ENCODE measurements at places on chromosomes 5 and 9.

DNA sequence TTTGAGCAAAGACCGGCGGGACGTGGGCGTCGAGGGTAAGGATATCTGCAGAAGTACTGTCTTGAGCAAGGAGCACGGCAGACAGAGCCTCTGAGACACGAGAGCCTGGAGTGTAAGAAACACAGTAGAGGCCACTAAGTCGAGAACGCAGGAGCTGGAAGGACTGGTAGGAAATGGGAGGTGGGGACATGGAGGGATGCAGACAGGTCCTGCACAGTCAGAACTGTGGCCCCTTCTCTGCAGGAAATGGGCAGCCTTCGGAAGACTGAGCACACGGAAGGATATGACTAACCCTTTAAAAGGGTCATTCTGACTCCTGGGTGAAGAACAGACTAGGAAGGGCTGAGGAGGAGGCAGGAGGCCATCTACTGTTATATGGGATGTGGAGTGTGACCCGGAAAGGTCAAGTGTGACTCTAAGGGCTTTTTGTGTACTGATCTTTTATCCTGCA lies 1.4 kb upstream of the CAMSAP1 start:
- peak; percentile 15 for DNase-seq

- no peak for DNase-seq
Measured at GRCh38 chr9:136243631-136244030, 2.0 kb downstream of the QSOX2 start.

DNA sequence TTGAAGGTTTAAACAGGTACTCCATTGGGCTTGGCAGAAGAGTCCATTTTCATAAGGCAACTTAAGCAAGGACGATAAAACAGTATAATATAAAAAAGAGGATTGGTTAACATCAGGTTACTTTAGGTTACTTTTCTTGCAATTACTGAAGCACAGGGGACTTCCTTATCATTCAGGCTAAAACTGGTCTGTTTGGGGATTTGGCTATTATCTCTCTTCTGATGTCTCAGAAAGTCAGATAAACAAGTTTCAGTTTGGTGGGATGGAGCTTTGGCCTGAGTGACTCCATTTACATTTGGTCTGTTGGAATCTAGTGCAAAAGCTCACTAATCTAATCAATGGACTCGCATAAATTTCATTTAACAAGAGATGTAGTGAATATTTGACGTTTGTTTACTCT lies 8.0 kb downstream of the GAPT start:
- DNase-seq = no peak

DNA sequence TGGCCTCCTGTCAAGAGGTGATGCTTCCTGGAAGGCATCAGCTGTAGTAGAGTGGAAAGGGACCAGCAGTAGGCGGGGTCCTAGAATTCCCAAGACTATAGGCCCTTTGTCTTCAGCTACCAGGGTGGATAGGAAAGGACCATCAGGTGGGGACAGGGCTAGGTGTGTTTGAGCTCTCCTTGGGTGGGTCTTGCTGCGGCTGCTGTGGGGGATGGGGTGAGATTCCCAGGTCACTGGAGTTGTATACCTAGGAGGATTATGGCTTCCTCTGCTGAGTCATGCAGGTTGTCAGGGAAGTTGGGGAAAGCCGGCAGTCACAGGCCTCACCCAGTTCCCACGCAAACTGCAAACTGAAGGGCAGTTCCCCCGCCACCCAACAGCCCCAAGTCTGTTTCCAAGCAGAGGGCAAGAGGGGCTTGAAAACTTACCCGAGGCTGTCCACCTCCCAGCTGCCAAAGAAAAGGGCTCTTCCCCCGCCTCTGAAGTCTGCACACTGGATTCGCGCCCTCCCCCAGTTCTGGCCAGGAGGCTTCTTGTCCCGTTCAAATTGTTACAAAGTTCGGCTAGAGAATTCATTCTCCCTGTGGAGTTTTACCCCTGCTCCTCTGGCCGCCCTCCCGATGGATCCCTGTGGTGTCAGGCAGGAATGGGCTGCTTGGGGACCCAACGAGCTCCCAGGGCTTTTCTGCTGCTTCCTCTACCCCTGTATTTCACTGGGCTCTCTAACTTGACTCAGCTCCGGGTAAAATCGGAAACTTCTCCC lies 23.0 kb upstream of the ECM2 start:
- DNase-seq = no peak

GRCh38 chr9:13268469-13268868 lies 11.0 kb downstream of the MPDZ start:
- DNase-seq = peak; percentile 65

DNA sequence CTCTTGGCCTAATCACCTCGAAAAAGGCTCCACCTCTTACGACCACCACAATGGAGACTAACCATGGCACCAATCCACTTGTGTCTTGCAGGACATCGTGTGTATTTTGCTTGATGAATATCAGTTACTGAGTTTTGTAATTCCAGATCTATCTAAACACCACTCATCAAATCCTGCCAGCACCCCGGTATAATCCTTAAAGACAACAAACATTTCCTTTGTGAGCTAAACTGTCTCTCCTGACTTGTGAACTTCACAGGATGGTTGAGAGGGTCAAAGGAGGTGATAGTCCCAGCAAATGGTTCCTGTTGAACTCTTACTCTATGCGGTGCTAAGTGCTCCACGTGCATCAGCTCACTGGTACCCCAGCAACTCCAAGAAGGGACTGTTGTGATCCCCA lies 4.0 kb upstream of the TOR1B start:
- DNase-seq = no peak

DNA sequence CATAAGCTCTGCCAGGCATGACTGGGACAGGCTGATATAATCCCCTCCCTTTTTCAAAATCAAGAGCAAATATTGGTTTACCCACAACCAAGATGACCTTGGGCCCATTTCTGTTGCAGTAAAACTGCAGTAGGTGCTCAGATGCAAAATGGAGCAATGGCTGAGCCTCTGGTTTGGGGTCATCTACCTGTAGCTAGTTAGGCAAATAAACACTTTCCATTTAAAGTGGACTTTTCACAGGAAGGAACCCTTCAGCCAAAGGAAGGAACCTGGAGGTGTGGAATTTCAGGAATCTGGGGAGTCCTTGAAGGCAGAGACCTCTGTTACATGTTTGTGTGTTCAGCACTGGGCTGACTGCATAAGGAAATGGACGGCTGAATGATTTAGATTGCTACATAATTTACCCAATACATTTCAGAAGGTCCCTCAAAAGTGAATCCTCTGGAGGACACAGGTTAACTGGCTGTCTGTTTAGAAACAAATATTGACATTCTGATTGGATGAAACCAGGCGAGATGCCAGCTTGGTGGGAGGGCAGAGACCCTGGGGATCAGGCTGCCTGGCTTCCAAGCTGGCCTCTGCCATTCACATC lies 170.1 kb upstream of the ZNF618 start:
- DNase-seq = no peak

GRCh38 chr5:23820765-23821471 lies 313.5 kb downstream of the PRDM9 start:
- DNase-seq = no peak

- no peak for DNase-seq
Measured at GRCh38 chr9:114053246-114054005, 24.7 kb downstream of the AMBP start.

GRCh38 chr9:32942755-32943460 lies 58.5 kb downstream of the APTX start:
- no peak for DNase-seq

DNA sequence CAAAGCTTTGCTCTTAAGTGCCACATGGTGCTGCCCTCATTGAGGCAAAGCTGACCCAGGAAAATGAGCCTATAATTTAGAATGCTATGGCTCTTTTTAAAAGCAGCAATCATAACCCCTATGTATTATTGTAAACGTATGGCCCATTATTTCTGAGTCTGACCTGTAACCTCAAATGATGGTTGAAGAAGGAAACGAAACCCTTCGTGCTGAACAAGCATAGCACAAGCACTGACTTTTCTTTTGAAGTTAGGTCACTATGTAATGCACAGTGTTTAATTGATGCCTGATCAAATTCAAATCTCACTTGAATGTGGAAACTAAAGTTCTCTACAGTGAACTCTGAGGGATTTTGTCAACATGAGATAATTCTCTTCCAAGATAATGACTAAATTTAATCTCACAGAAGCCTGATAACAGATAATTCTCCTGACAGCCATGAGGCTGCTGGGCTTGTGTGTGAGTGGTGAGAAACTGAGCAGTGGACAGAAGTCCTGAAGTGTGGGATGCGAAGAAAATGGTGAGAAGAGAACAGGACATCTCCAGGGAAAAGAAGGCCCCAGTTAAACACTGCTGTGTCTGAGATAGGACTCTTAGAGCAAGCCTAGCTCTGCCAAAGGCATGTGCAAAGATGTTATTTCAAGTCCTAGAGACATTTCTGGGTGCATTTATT lies 226.9 kb downstream of the MAN2A1 start:
- no peak for DNase-seq

DNA sequence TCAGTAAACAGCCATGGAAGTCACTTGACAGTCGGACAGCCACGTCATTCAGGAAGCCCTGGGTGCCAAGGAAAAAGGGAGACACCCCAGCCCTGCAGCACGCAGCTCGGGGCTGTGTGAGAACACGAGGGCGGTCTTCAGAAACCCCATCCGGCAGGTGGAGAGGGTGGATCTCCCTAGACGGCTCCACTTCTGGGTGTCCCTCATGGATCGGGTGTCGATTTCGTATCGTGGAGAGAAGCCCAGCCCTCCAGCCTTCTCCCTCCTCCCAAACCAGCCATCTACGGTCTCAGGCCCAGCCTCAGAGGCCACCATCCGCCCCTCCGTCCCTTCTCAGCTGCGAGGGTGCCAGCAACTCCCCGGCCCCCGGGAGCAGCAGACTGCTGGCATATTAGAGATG lies 65.5 kb upstream of the BARHL1 start:
- DNase-seq = no peak

DNA sequence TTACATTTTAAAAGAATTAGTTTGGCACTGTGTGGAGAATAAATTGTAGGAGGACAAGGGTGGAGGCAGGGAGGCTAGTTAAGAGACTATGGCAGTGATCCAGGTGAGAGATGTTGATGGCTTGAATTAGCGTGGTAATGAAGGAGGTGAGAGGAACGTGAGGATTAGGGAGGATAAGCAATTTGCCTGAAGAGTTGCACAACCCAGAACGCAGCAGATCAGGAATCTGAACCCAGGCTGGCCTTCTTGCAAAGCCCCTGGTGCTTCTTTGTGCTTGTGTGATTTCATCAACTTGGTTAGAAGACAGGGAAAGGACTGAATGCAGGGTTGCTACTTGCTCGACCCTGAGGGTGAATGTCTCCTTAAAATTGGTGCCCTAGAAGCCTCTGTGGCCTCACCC lies 6.9 kb upstream of the SCAMP1 start:
- DNase-seq = no peak
